Breast epithelium (tissue), 4 donors: ENCODE measurements at places on chromosomes 5 and 9.

DNA sequence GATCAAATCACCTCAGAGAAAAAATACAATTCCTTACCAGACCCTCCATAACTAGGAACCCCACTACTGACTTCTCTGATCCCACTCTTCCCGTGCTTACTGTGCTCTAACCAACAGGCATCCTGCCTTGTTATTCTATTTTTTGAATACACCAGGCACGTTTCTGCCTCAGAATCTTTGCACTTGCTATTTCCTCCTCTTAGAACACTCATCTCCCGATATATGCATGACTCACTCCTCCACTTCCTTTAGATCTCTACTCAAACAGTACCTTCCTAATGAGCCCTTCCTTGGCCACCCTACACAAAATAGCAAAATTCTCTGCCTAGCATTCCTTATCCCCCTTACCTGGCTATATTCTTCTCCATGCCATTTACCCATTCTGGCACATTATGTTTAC lies 43.9 kb downstream of the MAPKAP1 start:
- no peak for DNase-seq

GRCh38 chr9:91948597-91949391 lies 1.2 kb downstream of the ROR2 start:
- peak; percentile 50 for DNase-seq

DNA sequence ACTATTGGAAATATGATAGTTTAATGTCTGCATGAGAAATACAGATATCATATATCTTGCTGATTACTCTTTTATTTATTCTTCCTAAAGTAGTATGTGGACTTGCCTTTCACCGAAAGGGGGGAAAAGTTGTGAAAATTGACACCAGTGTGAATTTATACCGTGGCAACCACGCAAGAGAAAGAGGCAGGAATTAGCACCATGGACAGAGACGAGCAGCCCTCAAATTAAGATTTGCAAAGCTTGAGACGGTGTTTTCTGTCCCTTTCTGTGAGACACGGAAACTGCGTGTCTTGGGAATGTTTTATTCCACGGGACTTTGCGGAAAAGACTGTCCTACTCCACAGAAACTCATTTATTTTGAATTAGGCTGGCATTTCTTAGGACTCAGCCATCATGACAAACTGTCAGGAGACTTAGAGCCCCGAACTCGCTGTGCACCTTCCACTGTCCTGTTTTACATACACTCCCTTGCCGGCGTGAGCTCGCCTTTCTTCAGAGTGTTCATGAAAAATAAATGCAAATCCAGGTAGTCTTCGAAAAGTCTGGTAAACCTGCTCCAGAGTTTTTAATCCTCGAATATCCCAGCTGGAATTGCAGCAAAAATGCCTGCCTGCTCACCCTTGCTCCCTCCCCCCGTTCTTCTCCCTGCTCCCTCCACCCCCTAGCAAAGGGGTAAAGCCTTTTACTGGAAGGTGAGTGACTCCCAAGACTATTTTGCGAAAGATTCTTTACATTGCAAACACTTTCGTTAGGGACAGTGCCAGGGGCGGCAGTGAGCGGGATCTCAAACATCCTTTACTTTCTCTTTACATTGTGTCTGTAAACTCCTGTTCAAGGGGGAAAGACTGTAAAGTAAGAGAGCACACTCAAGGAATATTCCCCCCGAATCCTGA lies 3.8 kb upstream of the ELAVL2 start:
- no peak for DNase-seq

GRCh38 chr9:84557751-84558150 lies 111.8 kb upstream of the NTRK2 start:
- DNase-seq: no peak

DNA sequence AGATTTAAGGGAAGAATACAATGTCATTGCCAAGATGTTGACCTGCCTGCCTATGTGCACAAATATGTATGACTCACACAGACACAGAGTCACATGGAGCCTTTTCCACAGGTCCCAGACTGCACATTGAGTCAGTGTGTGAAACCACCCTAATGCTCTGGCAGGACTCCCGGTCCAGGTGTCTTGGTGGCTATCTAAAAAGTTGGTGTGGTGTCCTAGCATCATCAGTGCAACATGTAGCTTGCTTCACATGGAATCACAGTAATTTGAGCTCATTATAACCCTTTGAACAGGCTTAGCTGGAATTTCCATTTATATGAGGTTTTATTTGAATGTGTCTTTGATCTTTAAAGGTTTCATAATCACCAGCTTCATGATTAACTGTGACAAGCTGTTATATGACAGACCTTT lies 10.7 kb downstream of the IFNA5 start:
- DNase-seq: no peak

DNA sequence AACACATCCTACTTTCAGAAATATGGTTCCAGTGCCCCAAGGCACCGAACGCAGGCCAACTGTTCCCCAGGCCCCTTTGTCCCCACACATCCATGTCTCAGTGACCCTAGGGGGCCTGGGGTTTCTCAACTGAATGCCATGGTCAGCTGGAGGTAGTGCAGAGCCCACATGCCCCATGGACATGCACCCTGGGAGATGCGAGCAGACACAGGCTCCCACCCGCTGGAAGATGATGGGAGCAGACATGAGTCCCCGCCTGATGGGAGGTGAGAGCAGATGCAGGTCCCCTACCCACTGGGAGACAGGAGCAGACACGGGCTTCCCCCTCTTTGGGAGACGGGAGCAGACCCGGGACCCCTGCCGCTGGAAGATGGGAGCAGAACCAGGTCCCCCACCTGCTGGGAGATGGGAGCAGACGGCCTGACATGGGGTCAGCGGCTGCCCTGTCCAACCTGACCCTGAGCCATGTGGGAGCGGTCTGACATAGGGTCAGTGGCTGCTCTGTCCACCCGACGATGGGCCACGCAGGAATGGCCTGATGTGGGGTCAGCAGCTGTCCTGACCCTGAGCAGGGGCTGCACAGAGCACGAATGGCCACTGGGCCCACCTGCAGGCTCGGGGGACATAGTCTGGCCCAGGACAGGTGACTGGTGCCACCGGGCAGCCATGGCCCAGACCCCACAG lies 18.4 kb downstream of the ZDHHC11B start:
- peak; percentile 48 for DNase-seq

DNA sequence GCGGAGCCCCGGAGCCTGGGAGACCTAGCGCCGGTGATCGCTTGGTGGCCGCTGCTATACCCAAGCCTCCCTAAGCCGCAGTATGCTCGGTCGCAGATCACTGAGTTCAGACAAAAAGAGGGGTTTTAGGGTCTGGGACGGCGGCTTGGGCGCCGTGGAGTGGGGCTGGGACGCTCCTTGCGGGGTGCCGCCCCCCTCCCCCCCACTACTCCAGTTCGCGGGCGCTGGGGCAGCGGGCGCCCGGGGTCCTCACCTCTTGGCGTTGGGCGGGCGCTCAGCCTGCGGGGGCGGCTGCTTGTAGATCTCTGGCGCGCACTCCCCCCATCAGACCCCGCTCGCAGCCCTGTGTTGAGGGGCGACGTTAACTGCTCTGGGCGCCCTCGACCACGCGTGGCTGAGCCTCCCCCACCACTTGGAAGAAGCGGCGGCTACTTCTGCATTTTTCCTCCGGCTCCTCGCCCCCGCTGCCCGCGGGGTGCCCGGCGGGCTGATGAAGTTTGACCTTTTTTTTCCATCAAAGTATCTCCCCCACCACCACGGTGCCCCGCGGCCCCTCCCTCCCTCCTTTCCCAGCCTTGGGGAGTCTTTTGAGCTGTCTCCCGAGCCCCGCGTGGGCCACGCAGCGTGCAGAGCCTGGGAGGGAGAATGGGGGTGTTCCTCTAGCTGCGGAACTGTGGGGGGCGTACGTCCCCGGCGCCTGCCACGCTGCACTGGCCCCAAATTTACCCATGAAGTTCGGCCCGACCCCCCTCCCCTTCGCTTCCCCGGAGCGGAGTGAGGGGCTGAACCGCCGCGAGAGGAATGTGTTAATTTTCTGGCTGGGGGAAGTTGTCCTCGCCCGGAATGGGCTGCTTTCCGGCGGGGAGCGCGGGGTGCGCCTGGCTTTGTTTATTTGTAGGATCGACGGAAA lies 1.2 kb downstream of the CXXC5 start:
- DNase-seq: peak; percentile 51

GRCh38 chr9:1098551-1098950 lies 48.4 kb downstream of the DMRT2 start:
- no peak for DNase-seq

- no peak for DNase-seq
Measured at GRCh38 chr5:135693371-135693955, 114.7 kb upstream of the CXCL14 start.

DNA sequence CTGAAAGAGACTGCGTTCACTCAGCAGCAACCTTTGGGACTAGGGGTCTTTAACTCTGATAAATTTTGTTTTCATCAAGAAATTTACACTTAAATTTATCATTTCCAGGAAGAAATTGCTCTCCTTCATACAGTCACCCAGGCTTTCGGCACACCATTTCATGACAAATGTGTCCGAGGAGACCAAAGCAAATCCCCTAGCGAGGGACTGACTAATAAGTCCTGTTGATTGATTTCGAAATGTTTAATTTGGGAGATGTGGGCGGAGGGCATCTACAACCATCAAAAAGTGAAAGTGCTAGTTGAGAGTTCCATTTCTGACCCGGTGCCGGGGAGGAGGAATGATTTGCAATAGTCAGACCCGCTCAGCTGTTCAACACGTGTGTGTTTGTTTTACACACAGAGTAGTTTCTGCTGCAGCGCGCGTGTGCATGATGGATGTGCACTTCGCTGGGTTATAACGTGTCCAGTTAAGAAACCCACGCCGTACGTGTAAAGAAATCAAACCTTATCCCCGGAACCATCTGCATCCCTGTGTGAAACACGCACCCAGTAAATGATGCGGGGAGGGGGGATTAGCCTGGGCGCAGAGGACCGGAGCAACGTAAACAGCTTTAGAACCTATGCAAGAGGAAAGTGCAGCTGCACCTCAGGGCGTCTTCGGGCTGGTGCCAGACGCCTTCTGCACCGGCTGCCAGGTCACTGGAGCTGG lies 845 bp upstream of the NR4A3 start:
- DNase-seq: peak; percentile 52

GRCh38 chr9:5040730-5041389 lies 55.8 kb downstream of the JAK2 start:
- DNase-seq: no peak

DNA sequence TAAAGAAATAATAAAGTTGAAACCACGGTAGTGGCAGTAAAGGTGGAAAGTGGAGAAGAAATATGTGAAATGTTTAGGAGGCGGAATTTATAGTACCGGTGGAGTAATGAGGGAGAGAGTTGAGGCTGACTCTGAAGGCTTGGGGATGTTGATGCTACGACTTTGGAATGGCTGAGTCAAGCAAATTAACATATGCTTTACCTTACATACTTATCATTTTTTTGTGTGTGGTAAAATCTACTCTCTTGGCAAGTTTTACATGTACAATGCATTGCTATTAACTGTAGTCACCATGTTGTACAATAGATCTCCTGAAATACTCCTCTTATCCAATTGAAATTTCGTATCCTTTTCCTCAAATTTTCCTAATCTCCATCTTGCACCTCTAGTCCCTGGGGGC lies 179.0 kb downstream of the TAF11L14 start:
- DNase-seq: no peak

DNA sequence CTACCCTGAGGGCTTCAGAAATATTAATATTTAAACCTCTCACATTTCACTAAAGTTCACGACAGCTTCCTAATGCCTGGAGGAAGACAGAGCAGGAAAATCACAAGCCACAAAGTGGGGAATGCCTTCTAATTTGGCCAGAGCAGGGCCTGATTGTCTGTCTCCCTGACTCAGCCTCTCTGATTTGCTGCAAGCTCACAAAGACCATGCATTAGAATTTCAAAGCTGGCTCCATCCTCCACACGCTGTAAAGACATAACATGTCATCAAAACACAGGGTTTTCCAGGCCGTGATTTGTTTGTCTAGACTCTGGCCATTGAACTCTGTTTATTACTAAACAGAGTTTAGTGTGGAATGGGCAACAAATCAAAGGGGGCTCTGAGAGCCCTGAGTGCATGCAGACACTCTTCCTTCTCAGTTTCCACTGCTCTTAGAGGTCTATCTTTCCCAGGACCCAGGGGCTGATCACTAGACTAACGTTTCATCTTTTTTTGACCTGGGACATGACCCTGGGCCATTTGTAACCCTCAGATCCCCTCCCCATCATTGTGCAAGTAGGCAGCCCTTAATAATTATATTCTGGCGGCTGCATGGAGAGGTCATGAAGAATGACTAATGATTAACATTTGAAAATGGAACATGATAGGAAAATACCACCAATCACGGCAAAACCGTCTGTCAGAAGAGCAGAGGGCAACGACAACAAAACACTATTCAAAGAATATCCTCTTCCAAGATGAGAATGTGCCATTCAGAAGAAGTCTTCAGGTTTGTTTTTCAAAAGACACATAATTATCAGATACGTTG lies 140.2 kb downstream of the ENC1 start:
- DNase-seq: no peak

DNA sequence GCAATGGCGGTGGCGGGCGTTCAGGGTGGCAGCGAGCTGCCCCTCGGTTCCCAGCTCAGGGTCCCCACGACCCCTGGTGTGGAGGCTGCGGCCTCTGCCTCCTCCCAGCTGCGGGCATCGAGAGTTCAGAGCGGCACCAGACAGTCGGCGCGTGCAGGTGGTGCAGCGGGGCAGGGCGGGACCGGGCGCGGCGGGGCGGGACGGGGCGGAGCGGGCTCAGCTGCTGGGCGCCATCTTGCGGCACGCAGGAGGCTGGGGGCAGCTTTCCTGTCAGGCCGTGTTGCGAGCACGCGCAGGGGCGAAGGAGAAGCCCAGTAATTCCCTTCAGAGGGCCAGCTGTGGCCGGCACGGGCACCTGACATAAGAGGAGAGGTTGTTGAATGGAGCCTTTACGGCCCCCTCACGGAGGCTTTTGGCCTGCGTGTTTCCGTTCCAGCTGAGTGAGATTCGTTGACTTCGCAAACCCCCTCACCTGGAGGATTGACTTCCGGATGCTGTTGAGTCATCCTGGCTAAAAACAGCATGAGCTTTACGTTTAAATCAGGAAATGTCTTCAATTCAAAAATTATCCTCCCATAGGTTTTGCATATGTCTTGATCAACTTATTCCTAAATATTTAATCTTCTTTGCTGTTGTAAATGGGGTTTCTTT lies 587 bp downstream of the C5orf47 start:
- no peak for DNase-seq

DNA sequence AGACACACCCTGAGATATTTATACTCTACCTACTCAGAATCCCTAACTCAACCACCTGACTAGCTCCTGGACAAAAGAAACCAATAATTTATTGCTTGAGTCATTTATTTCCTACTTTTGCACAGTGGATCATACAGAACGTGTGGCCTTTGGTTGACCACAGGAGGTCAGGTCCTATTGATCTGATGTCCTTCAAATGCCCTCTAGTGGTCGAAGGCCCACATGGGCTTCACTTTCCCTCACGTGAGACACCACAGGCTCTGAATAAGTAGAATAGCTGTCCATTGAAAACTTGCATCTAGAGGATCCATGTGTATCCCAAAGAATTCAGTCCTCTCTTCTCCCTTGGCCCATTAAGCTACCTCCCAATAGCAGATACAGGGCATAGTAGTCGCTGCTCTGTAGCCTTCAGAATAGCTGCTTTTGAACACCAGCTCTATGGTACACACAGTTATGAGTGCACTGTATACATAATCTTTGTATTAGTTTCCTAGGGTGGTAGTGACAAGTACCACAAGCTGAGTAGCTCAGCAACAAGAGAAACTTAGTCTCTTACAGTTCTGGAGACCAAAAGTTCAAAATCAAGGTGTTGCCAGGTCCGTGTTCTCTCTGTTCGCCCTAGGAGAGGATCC lies 177.6 kb upstream of the SMARCA2 start:
- DNase-seq: peak; percentile 18
